ENCODE measurements at places on chromosomes 6 and 20.

GRCh38 chr6:114534813-114535212, 192.0 kb upstream of the HS3ST5 start:
- no peak for ATAC-seq

DNA sequence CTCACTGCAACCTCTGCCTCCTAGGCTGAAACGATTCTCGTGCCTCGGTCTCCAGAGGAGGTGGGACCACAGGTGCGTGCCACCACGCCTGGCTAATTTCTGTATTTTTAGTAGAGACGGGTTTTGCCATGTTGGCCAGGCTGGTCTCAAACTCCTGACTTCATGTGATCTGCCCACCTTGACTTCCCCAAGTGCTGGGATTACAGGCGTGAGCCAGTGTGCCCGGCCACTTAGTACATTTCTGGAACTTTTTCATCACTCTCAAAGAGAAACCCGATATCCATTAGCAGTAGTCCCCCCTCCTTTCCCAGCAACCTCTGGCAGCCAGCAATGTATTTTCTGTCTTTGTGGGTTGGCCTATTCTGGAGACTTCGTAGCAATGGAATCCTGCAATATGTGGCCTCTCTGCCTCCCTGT, 109.8 kb downstream of the JARID2 start:
- ATAC-seq: no peak

DNA sequence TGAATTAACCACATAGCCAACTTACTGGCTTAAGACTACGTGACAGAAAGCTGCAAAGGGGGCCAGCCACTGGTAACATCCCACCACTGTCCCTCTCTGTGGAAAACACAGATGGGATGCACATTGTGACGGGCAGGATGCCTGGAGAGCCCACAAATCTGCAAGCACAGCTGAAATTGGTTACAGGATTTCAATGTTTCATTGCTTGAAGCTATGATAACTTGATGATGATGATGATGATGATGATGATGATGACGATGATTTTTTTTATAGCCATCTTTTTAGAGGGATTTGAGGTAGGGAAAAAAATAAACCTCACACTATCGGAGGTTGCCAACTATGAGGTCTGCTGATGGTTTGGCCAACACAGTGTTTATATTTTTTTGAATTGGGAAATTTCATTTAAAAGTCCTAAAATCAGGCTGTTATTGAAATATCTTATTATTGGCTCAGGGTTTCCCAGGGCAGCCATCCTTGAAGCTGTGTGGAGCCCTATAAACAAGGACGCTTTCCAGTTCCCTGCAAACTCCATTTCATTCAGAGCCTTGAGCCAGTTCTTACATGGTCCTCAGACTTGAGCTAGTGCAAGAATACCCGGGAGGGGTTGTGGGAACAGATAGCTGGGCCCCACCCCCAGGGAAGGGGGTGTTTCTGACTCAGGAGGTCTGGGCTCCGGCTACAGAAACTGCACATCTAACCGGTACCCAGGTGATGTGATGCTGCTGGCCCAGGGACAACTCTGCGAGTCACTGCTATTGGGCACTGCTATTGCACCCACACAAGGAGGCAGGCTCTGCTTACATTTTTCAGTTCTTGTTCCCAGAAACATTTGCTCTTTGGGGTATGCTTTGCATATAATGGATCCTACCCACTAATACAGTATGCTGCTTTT, 27.1 kb downstream of the BCAS1 start:
- ATAC-seq: peak; percentile 68

- ATAC-seq: no peak
These were observed 245.2 kb upstream of the MOCS1 start for GRCh38 chr6:40179496-40179895.

- no peak for ATAC-seq
These were observed 4.9 kb downstream of the NKAIN2 start for GRCh38 chr6:123808556-123808955.

Measured in activated T-helper 17 cell treated with anti-CD3 and anti-CD28 coated beads, Interleukin-2, amount 50 U/mL, for 72 hours (primary cell).